ENCODE measurements at places on chromosomes 7 and 10.
A peak's percentile ranks its signal among the peaks of the same experiment; 100 is the strongest.

GRCh38 chr10:132386419-132386831 lies 10.6 kb upstream of the PWWP2B start:
- DNase-seq: no peak

- DNase-seq: no peak
These were observed 12.0 kb downstream of the VAX1 start for GRCh38 chr10:117126034-117126433.

DNA sequence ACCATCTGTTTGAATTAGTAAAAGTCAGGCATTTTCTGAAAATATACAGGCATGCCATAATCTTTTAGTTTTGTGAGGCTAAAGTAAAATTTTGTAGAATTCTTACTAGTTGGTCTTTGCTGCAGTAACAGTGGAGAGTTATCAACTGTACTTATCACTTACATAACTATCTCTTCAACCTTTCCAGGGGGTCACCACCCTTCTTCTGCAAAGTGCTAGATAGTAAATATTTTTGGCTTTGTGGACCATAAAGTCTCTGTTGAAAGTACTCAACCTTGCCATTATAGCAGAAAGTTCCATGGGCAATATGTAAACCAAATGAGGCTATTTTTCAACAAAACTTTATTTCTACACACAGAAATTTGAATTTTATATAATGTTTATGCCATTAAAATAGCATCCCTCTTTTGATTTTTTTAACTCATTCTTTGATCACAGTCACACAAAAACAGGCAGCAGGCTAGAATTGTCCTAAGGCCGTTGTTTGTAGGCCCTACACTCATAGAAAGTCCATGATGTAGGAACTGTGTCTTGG lies 59.5 kb upstream of the KLF6 start:
- DNase-seq: no peak

DNA sequence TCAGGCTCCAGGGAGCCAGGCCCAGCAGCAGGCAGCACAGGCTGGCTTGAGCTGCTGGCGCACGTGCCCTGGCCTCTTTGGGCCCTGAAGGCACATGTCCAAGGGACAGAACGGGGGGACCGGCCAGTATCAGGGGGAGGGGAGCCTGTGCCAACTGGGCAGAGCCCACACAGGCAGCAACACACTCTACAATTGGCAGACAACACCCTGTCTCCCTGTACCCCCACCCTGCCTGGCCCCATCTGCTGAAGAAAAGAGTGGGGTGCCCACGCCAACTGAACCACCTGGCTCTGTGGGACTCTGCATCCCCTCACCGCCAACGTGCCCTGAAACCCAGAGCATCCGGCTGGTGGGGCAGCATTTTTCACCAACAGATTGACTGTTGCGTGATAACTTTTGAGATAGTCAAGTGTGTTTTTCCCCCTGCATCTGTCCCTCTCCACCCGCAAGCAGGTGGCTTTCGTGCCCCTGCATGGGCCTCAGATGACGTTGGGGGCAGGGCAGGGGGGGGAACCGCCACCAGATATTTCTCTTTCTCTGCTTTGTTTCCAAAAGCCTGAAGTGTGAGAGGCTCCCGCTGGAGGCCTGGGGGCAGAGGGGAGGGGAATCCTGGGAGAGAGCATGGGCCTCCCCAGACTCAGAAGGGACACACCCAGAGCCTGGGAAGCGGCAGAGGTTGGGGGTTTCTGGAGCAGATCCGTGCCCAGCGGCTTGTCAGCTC lies 21.8 kb downstream of the SLIT1 start:
- no peak for DNase-seq

DNA sequence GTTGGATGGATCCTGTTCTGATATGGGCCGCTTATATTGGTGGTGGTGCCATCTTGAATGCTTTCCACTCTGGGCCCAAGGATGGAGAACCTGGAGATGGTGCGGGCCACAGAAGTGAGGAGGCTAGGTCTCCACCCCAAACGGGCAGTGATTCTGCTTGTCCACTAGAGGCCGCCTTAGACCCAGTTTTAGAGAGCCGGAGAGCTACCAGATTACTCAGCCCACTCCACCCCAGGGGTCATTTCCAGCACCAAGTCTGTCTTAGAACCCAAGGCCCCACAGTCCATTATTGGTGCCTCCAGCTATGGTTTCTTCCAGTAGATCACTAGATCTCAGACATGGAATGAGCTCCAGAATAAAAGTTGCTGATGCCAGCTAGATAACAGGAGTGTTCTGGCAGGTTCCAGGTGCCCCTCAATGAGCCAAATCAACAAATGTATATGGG lies 11.8 kb upstream of the CAMK2G start:
- DNase-seq: peak; percentile 57

GRCh38 chr7:90092506-90092905 lies 61.8 kb upstream of the STEAP1 start:
- no peak for DNase-seq

GRCh38 chr7:54112567-54112966 lies 429.6 kb upstream of the VSTM2A start:
- no peak for DNase-seq

DNA sequence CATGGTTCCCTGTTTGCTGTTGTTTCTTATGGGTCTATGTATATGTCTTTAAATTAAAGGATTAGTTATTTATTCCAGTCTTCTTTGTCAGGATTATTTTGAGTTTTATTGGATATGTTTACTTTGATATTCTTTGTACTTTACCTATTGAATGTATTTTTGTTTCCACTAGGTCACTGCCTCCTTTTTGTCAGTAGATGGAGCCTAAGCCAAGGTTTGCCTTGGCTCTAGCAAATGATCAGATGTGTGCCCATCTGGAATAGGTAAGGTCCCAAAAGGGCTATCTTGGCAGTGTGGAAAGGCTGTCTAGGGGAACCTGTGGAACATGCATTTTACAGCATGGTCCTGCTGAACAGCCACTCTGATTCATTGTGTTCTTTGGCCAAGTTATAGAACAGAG lies 337.3 kb upstream of the GHITM start:
- DNase-seq: no peak

Measured in T-helper 1 cell (primary cell).